Frontal cortex (tissue), 4 donors: ENCODE measurements at places on chromosomes 13 and 19. TPM values are rescaled to one million over a fixed set of nuclear protein-coding genes. Genes with fewer than 3 reads are reported as not detected.

Gene LRRC63
- 2.0 TPM for total RNA-seq

Gene ATP1A3
- total RNA-seq: 149 TPM

Gene LGALS4
- under 0.01 TPM for total RNA-seq

Gene CDX2
- not detected for total RNA-seq

Gene ZNF580
- total RNA-seq: 2.4 TPM

Gene TRPM4
- 4.1 TPM for total RNA-seq

Gene ZNF682
- 20.0 TPM for total RNA-seq

Gene BABAM1
- 66.9 TPM for total RNA-seq

Gene PRSS57
- total RNA-seq: not detected

Gene FXYD3
- not detected for total RNA-seq

Gene LYPD3
- under 0.01 TPM for total RNA-seq

Gene ZNF85
- 26.9 TPM for total RNA-seq

Gene PSG3
- not detected for total RNA-seq

Gene CACNA1A
- 39.5 TPM for total RNA-seq

DNA sequence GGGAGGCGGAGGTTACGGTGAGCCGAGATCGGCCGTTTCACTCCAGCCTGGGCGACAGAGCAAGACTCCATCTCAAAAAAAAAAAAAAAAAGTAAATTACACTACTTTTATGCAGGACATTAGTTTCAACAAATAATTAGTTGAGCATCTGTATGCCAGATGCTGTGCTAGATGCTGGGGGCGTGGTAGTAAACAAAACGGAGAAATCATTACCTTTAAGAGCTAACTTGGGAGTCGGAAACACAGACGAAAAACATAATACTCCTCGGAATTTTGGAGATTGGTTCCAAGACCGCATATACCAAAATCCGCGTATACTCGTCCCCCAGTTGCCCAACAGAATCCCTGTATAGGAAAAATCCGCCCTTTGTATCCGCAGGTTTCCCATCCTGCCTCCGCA, 1.3 kb upstream of the DUS3L start:
- no peak for DNase-seq

DNA sequence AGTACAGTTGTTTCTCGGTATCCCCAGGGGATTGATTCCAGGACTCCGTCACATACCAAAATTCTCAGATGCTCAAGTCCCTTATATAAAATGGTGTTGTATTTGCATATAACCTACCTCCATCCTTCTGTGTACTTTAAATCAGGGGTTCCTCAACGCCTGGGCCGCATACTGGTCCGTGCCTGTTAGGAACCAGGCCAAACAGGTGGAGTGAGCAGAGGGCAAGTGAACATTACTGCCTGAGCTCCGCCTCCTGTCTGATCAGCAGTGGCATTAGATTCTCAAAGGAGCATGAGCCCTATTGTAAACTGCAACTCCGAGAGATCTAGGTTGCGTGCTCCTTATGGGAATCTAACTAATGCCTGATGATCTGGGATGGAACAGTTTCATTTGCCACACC, 42.2 kb upstream of the KCTD4 start:
- no peak for DNase-seq

DNA sequence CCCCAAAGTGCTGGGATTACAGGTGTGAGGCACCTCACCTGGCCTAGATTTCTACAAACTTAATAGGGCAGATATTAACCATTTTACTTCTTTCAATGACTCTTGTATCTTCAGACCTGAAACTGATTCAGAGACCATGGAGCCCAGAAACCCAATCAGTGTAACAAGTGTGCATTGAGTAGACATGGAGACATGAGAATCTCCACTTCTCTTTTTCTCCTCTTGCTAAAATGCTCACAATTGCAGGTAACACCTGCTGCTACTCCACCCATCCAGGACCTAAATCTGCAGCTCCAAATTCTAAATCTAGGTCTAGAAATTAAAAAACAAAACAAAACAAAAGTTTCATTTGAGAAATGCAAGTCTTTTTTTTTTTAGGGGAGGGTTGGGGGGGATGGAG, 42.2 kb upstream of the ZNF681 start:
- no peak for DNase-seq

DNA sequence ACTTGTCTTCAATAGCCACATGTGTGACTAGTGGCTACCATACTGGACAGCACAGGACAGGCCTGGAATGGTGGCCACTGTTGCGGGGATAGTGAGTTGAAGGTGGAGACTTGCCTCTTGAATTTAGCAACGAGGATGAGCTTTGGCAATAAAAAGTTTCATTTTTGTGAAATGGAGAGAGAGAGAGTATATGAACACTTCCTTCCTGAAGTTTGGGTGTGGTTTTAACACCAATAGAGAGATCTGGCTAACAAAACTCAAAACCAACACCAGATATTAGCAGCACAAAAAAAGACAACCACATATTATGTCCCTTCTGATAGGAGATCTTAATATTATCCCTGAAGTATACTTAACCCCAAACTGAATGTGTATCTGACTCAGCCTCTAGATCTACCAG, 6.3 kb upstream of the LRFN3 start:
- no peak for DNase-seq

DNA sequence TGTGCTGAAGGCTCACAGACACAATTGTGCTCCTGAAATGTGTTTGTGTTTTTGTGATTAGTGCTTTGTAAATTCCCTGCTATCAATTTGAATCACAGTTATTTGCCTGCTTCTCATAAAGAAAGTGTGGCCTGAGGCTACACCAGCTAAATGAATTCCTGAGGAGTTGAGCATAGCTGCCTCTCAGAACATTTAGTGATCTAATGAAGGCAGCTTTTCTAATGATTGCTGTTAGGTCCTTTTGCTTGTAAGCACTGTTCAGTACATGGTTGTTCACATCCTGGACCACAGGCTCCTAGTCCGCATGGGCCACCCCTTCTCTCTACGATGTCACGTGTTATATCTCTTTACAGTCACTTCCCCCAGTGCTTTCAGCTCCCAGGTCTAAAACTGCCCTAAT, 238.2 kb downstream of the B3GLCT start:
- no peak for DNase-seq

DNA sequence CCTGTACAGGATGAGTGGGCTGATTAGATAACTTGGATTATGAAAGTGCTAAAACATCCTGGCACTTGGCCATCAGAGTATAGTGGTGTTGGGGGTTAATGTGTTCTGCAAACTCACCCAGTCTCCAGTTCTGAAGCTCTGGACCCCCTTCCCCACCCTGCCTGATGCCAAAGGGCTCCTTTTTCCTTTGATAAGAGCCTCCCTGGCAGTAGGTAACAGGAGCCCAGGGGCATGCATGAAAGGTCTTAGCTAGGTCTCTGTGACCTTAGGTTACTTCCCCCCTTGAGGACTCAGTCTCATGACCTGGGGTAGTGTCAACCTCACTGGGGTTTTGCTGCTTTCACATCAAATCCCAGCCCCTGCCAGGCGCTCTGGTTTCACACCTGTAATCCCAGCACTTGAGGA, 2.5 kb downstream of the RPS28 start:
- DNase-seq: no peak

DNA sequence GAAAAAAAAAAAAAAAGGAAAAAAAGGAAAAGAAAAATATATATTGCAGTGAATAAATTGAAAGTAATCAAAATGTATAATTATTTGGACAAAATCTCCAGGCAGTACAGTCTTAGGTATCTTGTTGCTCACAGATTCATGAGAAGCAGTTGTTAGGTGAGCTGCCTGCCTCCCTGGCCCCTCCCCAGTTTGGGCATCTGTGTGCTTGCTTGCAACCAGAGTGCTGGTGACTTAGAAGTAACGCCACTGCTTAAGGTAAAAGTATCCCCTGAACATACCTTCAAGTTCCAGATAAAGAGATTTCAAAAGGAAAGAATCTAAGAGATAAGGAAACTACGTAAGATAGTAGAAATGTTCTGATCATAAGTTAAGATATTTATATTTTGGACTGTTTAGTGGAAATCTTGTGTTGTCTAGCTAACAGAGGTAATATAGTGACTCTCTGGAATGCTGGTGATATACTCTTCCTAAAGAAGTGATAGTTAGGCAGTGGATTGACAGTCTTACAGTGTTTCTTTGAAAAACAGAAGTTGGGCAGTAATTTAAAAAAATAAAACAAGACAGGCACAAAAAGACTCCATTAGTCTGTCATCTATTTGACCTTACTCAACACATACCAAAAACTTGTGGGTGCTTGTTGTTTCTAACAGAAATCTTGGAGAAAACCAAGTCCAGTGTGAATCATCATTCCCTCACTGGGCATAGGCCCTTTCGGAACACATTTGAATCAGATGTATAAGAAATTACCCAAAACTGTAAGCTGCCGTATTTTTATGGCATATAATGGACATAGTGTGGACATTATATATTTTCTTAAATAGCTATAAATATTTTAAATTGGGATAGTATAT, 38.3 kb upstream of the KCTD4 start:
- DNase-seq: no peak

- DNase-seq: no peak
Observed at GRCh38 chr19:31501427-31502195, 152.4 kb upstream of the TSHZ3 start.

DNA sequence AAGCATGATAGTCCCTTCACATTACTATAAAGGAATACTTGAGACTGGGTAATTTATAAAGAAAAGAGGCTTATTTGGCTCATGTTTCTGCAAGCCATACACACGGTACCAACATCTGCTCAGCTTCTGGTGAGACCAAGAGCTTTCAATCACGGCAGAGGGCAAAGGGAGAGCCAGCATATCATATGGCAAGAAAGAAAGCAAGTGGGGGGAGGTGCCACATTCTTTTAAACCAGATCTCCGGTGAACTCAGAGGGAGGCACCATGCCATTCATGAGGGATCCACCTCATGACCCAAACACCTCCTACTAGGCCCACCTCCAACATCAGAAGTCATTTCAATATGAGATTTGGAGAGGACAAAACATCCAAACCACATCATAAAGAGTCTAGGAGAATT, 20.3 kb downstream of the XPO4 start:
- DNase-seq: no peak

DNA sequence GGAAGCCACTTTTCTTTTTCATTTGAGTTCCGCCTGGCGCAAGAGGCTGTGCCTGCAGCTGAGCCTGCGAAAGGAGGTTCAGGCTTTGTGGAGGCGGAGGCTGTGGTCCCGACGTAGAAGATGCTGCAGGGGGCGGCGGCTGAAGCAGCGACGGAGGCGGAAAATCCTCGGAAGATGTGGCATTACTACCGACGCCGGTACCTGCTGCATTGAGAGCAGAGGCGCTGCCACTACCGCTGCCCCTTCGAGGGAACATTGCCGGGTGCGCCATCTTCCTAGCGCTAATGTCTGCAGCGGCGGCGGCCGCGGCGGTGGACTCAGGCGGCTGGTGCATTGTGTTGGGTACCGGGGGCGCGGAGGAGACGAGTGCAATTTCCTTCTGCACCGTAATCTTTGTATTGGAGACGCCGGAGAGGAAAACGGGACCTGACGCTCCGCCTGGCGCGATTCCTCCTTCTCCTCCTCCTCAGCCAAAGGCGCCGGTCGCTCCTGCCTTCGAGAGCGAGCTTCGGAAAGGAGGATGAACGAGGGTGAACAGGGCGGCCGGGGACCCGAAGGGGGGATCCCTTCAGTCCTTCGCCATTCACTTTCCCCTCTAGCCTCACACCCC, at the start of gene TSC22D1:
TSC22D1 (minus strand) TSS at position 590 of the 610 bp plus-strand sequence; CDS start at position 334, 256 bp downstream.
- DNase-seq: peak; percentile 12

GRCh38 chr19:4768934-4769777, 22.4 kb upstream of the FEM1A start:
- peak; percentile 64 for DNase-seq

DNA sequence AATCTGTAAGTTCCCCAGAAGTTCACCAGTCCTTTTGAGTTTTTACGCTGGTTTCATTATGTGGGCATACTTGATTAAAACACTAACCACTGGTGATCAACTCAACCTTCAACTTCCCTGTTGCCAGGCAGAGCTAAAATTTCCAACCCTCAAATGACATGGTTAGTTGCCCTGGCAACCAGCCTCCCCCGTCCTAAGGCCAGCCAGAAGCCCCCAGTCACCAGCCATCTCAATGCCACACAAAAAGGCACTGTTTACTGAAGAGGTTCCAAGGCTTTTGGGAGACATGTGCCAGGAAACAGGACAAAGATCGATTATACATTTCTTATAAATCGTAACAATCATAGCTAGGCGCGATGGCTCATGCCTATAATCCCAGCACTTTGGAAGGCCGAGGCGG, 1.6 kb downstream of the ZNF649 start:
- DNase-seq: no peak

GRCh38 chr13:40043764-40044163, 388.3 kb downstream of the COG6 start:
- DNase-seq: no peak

DNA sequence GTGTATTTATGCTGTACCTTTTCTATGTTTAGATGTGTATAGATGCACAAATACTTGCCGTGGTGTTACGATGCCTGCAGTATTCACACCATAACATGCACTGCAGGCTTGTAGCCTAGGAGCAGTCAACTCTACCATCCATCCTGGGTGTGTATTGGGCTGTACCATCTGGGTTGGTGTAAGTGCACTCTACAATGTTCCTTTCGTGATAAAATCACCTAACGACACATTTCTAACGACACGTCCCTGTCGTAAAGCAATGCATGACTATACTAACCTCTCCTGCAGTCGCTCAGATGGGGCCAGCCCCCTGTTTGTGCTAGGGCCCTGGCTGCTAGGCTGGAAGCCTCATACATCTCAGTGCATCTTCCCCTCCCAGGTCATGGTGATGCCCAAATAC, 18.4 kb downstream of the CD177 start:
- no peak for DNase-seq

DNA sequence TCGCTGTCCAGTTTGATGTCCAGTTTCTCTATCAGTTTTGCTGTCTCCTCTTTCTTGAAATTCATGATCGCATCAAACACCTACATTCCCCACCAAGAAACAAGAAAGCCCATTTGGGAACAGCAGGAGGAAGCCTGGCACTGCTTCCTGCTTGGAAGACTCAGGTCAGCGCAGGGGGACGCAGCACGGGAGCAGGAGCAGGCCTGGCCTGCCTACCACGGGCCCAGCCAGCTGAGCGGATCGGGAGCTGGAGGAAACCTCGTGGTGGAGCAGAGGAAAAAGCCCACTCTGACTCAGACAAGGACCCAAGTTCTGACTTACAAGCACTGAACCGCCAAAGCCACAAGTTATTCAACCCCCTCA, 3.9 kb downstream of the EEF2 start:
- DNase-seq: no peak

DNA sequence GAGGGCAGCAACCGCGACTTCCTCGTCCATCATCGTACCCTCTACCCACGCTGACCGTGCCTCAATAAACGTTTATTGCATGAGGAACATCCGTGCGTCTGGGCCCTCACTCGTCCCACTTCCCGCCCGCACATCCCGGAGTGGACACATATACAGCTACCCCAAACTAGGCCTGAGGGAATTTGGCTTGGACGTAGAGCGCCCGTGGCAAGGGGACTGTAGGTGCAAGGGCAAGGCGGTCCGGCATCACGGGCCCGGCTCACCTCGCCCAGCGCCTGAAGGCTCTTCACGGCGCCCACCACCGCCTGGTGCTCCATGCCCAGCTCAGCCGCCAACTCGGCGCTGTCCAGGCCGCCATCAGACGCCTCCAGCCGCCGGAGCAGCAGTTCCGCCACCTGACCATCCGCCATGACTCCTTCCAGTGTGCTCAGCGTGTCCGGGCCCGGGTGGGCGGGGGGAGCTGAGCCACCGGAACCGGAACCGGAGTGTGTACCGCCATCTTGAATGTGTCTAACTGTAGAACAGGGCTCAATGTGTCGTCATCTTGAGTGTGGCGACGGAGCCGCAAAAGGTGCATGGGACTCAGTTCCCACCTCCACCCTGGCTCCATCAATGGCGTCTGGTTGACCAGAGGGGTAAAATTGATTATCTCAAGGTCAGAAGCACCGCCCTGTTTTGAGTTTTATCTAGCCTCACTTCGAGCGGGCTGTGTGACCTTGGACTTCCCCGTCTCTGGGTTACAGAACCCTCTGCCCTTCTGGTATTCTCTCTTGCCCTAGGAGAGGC, at the start of gene FARSA:
FARSA (minus strand) TSS at position 425 of the 786 bp plus-strand sequence; CDS start at position 410, 15 bp downstream.
- peak; percentile 94 for DNase-seq
